ENCODE measurements at places on chromosomes 13 and 19.

DNA sequence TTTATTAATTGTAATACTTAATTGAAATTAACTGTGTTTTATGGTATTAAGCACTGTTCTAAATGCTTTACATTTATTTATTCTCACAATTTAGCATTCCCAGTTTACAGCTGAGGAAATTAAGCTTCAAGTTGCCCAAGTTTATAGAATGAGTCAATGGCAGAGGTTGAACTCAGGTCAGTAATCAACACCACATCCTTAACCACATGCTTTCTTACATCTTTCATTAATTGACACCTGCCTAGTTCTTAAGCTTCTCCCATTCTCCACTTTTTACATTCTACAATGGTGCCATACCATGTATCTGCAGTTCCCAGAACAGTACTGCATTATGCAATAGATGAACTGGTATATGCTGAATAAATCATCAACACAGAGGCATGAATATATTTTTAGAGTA is 11.7 kb upstream of the RBM26 start:
- no peak for DNase-seq

- DNase-seq: no peak
Measured at GRCh38 chr19:41997121-41997850, 3.3 kb upstream of the ATP1A3 start.

DNA sequence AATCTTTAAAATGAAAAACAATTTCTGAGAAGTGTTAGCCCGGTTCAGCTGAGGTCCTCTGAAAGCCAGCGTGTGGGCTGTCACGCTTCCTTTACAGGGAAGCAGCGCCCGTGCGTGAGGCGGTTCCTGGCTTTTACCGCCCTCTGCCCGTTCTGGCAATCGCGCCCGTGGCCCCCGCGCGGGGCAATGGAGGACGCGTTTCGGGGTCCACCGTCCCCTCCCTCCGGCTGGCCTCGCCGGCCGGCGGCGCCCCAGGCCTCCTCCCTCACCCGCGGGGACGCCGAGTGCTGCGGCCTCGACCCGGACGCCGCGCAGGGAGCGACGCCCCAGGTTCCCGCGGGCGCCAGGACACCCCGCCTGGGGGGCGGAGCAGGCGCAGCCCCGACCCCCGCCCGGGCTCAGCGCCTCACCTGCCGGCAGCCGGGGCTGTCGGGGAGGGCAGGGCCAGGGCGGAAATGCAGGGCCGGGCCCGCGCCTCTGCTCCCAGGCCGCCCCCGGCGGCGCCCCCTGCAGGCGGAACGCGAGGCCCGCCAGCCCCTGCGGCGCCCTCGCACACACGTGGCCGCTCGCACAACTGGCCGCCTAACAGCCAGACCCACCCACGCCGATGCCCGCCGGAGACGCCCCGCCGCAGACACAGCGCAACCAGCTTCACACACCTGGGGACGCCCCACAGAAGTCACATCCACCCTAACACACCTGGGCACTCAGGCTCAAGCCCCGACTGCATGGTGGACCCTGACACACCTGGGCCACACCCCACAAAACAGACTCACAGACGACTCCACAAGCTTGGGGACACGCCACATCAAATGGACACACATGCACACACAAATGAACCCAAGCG is at the start of gene GGACT:
GGACT (minus strand) TSS at position 459 of the 847 bp plus-strand sequence. CDS start 56,198 bp downstream, outside the sequence.
- peak; percentile 74 for DNase-seq

DNA sequence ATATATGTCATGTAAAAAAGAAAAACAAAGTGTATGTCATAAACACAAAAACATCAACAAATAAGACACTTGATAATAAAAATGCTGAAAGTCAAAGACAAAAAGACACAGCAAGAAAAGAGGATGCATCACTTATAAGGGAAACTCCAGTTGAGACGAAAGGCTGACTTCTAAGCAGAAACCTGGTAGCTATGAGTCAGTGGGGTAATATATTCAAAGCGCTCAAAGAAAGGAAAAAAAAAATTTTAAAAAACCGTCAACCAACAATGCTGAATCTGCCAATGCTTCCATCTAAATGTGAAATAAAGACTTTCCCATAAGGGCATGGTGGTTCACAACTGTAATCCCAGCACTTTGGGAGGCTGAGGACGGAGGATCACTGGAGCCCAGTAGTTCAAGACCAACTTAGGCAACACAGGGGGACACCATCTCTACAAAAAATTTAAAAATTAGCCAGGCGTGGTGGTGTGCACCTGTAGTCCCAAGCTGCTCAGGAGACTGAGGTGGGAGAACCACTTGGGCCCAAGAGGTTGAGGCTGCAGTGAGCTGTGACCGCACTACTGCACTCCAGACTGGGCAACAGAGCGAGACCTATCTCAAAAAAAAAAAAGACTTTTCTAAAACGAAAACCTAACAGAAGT is 24.0 kb downstream of the USP12 start:
- DNase-seq: no peak

DNA sequence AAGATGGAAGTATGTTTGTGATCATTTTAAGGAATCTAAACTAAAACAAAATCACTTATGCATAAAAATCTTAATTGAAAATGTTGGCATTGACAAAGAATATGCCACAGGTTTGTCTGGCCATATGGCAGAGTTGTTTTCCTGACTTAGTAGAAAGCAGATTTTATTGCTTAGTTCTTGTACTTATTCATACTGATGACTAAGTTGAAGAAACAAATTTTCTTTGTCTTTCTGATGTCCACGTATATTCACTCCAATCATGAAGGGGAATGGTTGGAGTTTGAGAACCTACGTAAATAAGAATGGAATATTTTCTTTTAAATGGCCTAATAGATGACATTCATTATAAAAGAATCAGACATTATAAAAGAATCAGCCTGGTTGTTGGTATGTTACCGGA is 8.0 kb upstream of the GPC6 start:
- DNase-seq: no peak

All from activated T-cell treated with anti-CD3 and anti-CD28 coated beads for 24 hours (primary cell).